ENCODE measurements at places on chromosomes 5 and 9.

GRCh38 chr5:141681695-141682641 is at the start of gene ARAP3:
Gene ARAP3 (minus strand): TSS chr5:141682230. CDS start chr5:141680486, 1,744 bp downstream.
- DNase-seq = peak; percentile 90

GRCh38 chr9:134333874-134334581 is 7.8 kb downstream of the RXRA start:
- peak; percentile 22 for DNase-seq

- DNase-seq = no peak
Observed at GRCh38 chr5:134507452-134507851, 18.0 kb upstream of the JADE2 start.

DNA sequence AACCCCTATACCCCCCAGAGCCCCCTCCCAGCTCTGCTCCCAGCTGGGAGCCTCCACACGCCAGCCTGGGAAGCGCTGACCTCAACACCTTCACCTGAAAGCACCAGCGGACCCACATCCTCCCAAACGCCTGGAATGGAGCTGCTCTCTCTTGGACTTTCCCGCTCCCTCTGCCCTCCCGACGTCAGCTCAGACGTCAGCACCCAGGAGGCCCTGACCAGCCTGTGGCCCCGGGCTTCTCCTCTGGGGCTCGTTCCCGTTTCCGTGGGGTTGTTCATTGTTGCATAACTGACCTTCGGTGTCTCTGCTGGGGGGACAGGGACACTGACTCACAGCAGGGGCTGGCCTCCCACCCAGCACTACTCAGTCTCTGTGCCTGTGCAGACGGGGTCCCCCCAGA is 35.0 kb upstream of the SLC6A3 start:
- no peak for DNase-seq

DNA sequence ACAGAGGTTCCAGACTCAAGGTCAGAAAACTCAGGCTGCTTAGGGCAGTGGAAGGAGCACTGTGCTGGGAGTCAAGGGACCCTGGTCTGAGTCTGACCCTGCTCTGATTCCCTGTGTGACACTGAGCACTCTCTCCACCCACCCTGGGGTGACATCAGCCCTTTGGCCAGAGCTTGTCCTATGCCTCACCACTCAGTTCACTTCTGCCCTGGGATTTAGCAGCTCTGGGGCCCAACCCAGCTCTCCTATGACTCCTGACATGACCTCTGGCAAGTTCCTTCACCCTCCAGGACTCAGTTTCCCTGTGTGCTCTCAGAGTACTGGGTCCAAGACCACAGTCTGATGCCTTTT is 63.9 kb downstream of the FAM114A2 start:
- no peak for DNase-seq

DNA sequence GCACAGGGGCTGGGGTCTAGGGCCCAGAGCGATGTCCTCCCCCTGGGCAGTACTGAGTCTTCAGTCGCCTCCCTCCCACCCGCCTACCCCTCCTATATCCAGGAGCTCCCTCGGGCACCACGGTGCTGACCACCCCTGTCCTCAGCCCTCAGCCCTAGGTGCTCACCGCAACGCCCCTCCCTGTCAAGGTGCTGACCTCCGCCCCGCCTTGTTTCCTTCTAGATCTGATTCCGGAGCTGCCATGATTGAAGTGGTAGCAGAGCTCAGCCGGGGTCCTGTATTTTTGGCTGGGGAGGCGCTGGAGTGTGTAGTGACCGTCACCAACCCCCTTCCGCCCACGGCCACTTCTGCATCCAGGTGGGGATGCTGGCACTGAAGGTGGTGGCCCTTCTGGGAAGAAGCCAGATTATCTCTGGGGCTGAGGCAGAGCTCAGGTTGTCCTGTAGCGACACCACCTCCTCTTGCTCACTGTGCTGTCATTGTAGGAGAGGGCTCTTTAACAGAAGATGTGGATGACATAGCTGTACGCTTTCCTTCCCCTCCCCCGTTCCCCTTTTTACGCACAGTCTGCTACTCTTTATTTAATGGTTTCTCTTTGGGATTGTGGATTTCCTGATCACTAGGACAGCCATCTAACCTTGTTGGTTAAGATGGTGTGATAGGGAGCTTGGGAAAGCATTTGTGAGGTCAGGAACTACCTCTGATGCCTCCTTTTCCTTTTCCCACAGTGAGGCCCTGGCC is 598 bp downstream of the RGP1 start:
- peak; percentile 45 for DNase-seq

- no peak for DNase-seq
Observed at GRCh38 chr9:134440636-134441226, 114.5 kb downstream of the RXRA start.

- DNase-seq = no peak
Observed at GRCh38 chr9:295576-295975, 80.9 kb downstream of the DOCK8 start.

DNA sequence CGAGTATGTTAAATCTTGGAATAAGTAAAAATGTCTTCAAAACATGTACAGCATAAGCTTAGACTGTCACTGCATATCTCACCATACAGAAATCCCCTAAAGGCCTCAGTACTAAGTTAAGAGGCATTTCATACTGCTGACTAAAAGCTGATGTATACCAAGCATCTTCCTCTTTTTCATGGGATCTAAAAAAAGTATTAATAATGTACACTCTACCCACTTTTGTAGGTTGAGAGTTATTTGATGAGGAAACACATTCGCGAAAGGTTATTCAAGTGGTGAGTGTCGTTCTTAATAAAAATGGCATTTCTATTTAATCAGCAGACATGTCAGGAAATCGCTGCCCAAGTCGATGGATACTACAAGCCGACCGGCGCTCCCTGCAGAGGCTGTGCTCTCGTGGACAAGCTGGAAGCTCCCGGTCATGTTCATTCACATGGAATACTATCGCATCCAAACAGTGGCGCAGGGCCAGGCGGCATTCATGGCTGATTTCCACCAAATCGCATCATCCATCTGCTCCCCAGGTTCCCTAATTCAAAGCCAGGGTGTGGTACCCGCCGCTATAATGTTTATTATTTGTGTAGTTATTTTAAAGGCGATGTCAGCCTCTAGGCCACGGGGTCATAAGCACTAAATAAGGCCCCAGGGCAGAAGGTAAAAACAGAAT is 724 bp downstream of the SGTB start:
- peak; percentile 47 for DNase-seq

- DNase-seq = no peak
Observed at GRCh38 chr5:130289132-130290088, 385.1 kb downstream of the CHSY3 start.

GRCh38 chr5:45288746-45289145 is 407.4 kb downstream of the HCN1 start:
- no peak for DNase-seq

DNA sequence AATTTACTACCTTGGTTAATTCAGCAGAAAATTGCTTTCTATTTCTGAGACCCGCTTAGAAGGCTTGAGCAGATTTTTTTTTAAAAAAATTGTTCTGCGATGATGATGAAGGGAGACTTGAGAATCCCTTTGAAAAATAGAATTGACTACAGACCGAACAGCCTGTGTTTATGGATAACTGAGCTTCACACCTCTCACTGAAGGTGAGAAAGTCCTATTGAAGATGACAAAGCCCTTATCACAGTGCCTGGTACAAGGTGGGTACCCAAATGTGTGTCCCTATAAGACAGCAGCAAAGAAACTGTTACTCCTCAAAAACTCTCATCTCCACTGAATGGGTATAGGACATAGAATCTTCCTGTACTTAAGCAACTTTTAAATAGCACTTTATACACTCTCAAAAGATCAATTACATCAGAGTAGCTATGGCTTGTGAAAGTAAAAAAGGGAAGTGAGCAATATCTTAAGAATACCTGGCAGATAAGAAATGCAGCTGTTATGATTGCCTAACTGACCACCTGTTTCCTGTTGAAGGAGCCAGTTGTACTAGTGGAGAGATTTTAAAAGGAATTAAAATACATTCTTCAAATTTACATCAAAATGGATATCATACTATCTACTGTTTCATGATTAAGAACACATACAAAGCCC is 419.7 kb downstream of the CHSY3 start:
- DNase-seq = no peak

DNA sequence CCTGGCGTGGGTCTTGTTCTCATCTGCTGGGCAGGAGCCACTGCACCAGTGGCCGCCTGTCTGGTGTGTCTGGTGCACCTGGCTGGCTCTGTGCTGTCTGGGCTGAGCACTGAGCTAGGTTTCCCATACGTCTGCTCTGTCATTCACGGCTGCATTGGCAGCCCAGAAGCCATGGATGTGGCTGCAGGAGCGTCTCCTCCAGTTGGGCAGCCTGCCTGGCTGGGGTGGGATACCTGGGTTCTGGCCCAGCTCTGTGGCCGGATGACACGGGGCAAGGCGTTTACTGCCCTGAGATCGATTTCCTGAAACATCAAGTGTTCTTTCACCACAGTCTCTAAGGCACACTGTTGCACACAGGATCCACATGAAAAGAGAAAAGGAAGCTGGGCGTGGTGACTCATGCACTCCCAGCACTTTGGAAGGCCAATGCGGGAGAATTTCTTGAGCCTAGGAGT is 25.5 kb upstream of the SLC25A51 start:
- no peak for DNase-seq

- no peak for DNase-seq
Observed at GRCh38 chr9:87862536-87863268, 20.0 kb upstream of the SPATA31E1 start.

DNA sequence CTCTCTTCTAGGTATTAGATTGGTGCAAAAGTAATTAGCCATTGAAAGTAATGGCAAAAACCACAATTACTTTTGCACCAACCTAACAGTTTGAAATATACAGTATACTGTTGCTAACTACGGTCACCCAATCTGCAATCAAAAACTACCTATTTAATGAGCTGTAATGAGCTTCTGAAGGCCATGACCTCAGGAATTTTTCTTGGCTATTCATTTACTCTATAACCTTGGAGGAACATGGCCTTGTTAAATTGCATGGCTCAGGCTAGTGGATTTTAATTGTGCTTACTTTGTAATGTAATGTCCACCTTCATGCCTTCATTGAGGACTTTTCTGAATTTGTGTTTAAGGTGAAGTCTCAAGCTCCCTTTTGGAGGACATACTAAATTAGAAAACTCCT is 24.7 kb downstream of the DNAH5 start:
- DNase-seq = no peak

DNA sequence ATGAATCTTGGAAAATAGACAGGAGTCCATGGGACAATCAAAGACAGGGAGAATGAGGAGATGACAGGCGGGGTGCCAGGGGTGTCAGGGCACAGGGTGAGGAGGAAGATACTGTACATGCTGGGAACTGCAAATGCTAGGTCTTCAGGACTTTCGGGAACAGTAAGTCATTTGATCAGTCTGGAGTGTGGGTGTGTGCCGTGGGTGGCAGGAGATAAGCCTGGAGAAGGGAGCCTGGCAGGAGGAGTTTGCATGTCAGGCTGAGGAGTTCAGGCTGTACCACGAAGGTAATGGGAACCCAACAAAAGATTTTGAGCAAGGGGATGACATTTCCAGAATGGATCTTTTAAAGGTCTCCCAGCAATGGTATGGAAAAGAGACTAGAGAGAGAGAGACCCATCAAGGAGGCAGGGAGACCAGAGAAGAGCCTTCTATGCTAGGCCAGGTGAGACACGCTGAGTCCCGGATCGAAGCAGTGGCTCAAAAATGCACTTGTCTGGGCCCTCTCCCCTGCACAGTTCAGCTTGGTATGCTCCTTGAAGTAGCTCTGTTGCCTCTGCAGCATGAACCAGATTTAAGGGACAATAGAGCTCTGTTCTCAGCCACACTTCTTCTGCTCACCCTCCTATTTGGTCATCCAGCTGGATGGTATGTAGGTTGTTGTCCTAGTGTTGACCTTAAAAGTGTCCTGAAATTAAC is 77.0 kb upstream of the FER start:
- DNase-seq = no peak

DNA sequence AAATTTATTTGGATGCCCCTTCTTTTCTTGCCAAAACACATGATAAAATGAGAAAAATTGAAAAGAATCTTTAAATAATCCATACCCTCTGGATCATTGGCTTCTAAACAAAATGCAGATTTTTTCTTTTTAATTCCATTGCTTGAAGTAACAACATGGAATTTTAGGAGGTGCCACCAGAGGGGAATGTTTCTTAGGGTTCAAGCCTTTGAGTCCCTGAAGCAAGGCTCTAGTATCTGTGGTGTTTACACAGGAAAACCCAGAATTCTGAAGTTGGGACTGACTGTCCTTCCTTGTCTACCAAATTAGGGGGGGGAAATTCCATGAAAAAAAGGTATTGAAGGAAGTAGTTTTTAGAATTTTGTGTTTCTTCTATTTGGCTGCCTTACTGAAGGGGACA is 69.4 kb downstream of the LMNB1 start:
- peak; percentile 51 for DNase-seq

GRCh38 chr5:126884269-126884819 is 107.4 kb downstream of the LMNB1 start:
- peak; percentile 98 for DNase-seq

GRCh38 chr5:13944560-13945199 is at the start of gene DNAH5:
Gene DNAH5 (minus strand): TSS chr5:13944688. CDS start chr5:13944438, 250 bp downstream.
- no peak for DNase-seq

GRCh38 chr5:153485641-153486040 is 4.8 kb upstream of the GRIA1 start:
- no peak for DNase-seq
